ENCODE measurements at places on chromosomes 16 and 17.

- DNase-seq: no peak
These were observed 8.3 kb downstream of the ZNF594 start for GRCh38 chr17:5183410-5183793.

DNA sequence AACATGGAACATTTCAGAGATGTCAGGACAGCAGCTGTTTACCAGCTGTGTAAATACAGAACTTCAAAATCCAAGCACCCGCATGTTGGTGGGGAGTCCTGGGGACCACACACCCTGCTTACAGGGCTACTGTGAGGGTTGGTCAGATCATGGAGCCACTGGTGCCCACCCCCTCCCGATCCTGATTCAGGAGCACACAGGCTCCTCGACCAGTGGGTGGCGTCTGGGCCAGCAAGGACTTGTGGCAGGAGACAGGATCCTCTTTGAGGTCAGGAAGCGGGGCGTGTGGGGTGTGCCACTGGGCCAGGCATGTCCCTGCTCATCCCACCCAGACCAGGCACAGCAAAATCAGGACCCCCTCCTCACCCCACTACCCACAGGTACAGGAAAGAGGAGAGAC is 83.6 kb downstream of the SDK2 start:
- DNase-seq: no peak

GRCh38 chr17:77189148-77189547 is 48.4 kb downstream of the SEC14L1 start:
- DNase-seq: no peak

DNA sequence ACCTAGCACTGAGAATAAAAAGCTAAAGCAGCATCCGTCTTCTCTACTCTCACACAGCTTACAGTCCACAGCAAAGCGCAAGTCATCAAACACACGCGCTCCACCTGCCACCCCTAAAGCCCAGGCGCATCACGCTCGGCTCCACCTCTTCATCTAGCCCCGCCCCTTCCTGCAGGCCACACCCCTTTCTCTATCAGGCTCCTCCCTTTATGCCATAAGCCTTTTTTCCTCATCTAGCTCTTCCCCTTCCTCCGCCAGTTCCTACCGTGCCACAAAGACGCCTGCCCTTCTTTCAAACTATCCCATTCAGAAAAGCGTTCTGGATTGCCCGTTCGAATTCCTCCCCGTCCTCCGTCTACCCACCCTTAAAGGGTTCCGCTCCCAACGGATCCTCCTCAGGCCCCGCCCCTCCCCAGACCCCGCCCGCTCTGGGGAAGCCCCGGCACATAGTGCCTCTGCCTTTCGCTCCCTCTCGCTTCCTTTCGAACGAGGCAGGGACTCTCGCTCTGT is 417 bp downstream of the C16orf46 start:
- peak; percentile 77 for DNase-seq

DNA sequence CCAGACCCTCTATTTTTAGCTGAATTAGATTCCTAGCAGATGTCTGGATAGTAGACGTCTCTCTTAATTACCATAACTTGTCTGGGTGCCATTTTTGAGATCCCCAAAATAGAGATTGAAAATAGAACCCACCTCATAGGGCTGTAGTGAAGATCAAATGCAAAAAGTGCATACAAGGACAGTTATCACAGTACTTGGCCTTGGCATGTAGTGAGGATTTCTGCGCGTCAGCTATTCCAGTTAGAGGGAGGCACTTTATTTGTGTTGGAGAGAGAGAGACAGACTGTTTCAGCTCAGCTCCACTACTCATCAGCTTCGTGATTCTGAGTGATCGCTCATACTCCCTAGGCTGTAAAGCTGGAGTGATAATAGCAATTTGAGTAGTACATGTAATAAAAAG is 59.6 kb upstream of the CDH13 start:
- no peak for DNase-seq

- DNase-seq: no peak
These were observed 2.6 kb downstream of the SPDYE4 start for GRCh38 chr17:8755590-8756255.

DNA sequence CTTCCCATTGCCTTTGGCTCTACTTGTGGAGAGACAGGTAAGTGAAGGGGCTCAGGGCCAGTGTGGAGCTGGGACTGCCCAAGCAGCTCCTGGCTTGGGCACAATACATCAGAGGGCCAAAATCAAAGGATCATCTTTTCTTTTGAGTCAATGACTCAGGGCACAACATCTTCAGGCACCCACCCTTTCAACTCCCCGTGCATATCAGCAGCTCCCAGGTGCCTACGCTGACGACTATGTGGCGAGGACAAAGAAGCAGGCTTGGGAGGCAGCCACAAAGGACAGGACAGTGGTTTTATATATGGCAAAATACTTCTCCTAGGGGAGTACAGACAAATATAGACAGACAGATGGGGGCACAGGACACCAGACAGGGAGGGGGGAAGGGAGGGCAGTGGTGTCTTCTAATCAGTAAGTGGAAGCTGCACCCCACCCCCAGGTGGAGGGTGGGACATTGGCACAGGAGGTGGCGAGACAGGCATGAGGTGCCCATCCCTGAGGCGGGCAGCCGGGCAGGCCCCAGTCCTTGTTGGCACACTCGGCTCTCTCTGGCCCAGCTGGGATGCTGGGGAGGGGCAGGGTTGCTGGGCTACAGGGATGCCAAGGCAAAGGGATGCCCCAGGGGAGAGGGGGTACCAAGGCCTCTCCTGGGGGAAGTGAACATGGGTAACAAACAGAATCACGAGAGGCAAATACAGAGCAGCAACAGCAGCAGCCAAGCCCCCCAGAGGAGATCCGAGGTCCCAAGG is 7.7 kb upstream of the ARL5C start:
- DNase-seq: no peak

DNA sequence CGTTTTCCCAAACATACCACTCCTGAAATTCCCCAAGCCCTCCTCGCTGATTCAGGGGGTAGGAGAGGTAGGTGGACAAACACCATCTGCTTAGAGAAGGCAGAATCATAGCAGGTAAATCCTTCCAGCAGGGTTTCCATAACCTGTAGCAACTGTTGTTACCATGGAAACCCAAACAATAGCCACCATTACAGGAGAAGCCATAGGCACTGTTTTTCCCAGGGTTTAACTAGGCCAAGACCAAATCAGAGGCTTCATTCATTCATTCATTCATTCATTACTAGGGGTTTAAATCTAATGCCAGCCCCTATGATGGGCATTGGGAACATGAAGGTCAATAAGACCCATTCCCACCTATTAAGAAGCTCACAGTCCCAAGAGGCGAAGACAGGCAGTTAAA is 25.5 kb upstream of the CIITA start:
- DNase-seq: no peak

DNA sequence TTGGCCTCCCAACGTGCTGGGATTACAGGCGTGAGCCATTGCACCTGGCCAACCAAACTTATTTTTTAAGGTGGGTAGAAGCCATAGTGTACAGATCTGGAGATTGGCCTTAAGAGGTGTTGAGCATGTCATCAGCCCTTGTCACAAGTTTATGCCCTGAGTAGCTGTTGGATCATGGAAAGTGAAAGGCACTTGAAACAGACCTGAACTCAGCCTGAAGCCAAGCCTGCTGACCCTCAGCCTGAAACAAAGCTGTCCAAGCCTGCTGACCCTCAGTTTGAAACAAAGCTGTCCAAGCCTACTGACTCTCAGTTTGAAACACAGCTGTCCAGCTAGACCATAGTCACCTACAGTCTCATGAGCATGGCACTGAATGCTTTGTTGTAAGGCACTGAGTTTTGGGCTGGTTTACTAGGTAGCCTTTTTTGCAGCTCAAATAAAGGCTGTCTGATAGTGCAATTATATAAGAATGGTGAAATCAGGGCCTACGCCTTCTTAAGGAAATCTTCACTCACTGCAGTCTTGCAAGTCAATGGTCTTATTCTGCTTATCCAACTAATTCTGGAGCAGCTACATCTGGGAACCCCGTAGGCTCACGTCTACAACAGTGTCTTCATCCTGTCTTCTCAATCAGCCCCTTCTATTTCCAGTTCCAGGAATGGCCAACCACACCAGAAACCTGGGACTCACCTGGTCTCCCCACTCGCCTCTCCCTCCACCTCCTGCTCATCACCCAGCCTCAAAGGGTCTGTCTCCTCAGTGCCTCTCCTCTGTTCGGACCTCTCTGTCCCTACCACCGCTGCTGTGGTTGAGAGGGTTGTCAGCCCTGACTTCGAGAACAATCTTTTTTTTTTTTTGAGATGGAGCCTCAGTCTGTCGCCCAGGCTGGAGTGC is 2.9 kb upstream of the NPIPB15 start:
- no peak for DNase-seq

- DNase-seq: peak; percentile 66
These were observed 186.0 kb upstream of the TNRC6C start for GRCh38 chr17:77772461-77772897.

- no peak for DNase-seq
These were observed 7.5 kb upstream of the KCNG4 start for GRCh38 chr16:84247331-84247730.

DNA sequence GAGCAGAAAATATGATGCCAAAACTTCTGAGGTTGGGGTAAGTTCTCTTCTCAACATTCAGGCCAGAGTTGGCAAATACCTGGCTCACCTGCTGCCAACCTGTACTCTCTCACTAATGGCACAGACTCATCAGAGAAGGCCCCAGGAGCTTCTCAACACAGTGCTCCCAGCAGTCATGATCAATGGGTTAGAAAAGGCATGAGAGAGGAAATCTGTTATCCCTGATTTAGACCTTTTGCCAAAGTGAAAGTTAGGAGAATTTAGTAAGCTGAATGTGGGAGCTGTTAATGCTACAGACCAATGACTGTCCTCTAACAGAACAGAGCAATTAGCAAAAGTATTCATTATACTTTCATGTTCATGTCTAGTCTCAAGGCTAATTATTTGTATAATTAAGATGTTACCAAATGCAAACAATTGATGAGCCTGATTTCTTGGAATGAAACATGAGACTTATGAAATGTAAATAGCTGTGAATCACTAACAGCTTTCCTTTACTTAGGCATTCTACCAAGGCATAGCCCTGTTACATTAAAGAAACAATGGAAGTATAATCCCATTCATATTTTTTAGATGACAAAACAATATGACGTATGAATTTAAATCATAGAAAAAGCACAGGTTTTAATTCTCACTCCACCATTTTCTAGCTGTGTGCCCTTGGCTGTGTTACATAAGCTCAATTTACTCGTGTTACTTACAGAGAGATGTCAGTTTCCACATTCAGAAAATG is 68.7 kb upstream of the MARCHF10 start:
- peak; percentile 64 for DNase-seq

- DNase-seq: no peak
These were observed 191.8 kb downstream of the RBFOX1 start for GRCh38 chr16:7524419-7524818.

GRCh38 chr17:46013127-46013501 is 14.1 kb downstream of the STH start:
- no peak for DNase-seq

DNA sequence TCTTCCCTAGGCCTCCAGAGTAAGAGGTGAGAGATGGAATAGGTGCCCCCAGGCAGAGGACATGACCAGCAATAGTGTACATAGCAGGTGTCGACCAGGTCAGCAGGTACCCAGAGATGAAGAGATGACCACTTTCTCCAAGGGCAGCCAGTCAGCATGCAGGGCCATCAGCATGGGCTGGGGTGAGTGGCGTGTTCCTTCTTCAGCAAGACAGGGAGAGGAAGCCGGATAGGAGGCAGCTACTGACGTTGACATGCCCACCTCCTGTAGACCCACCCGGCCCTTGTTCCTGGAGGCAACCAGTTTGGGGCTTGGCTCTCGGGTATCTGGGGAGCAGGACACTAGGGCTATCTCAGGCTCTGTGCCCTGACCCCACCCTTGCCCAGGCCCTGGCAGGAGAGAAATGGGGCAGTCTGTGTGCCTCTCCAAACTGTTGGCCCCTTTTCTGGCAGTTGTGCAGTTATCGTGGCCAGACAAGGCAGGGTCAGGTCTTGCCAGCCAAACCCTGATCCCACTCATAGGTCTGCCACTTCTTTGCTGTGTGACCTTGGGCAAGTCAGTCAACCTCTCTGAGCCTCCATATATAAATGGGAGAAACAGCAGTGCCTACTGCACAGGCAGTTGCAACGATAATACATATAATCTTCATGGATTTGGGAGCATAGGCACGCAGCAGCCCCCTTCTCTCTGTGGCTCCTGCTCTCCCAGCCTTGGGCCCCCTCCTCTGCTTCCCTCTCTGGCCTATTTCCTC is 1.4 kb upstream of the NDRG4 start:
- DNase-seq: no peak

GRCh38 chr17:49146620-49147306 is 14.2 kb downstream of the B4GALNT2 start:
- DNase-seq: peak; percentile 96

GRCh38 chr16:25317732-25318316 is 60.2 kb upstream of the ZKSCAN2 start:
- DNase-seq: no peak

- DNase-seq: no peak
These were observed 197.4 kb downstream of the ZNF423 start for GRCh38 chr16:49658531-49658930.

GRCh38 chr16:68377667-68378393 is 67.0 kb downstream of the PRMT7 start:
- peak; percentile 38 for DNase-seq

GRCh38 chr16:86257546-86257945 is 252.8 kb upstream of the FOXF1 start:
- no peak for DNase-seq

- no peak for DNase-seq
These were observed 108.8 kb upstream of the RPL38 start for GRCh38 chr17:74094651-74095050.

DNA sequence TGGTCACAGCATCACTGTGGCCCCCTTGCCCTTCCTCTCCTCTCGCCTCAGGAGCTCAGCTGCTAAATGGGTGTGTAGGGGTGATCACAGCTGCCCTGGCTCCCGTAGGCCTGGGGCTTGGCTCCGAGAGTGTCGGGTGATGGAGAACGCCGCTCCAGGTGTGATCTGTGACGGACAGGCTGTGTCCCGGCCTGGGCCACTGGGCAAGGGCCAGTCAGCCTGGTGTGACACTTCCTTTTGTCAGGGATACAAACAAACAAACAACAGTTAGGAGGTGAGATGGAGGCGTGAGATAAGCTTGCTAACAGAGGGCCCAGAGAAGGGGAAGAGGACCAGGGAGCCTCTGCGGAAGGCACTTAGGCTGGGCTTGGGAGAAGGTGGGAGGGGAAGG is 2.0 kb downstream of the ADGRG1 start:
- DNase-seq: no peak

DNA sequence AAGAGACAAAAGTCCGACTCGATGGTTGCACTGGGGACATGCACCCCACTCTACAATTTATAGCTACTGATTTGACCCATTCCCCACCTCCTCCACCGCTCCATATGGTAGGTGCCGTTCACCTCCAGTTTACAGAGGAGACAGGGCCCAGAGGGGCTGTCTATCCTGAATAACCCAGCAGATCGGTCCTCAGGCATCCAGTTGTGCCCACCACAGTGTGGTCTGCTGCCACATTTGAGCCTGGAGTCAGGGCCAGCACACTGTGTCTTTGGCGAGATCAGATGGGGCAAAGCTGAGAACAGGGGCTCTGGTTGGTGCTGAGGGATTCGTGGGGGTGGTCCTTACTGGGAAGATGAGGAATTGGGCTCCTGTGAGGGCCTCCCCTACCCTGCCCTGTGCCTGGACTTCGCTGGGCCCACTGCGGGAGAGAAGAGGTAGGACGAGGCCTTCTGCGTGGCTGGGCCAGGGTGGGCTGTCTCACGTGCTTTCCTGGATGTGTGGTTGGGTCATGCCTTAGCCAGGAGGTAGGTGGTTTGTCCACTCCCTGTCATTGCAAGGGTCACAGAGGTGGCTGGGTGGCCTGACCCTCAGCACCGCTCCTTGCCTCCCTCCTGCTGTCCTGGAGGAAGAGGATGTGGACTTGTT is 2.8 kb downstream of the ADCY7 start:
- no peak for DNase-seq

- no peak for DNase-seq
These were observed 3.6 kb downstream of the MIEF2 start for GRCh38 chr17:18263885-18264682.

GRCh38 chr16:30766933-30767284 is 4.8 kb downstream of the RNF40 start:
- DNase-seq: no peak
